Activated CD8-positive, alpha-beta T cell treated with anti-CD3 and anti-CD28 coated beads for 36 hours (primary cell): ENCODE measurements at places on chromosomes 11 and 22. TPM values are rescaled to one million over a fixed set of nuclear protein-coding genes. Genes with fewer than 3 reads are reported as not detected.

The AIFM3 gene
- 0.25 TPM for total RNA-seq

- DNase-seq, result no peak
- H3K4me1 ChIP-seq, result peaks cover 11% of the 10 kb centered on the region
- H3K4me3 ChIP-seq, result no peak overlapping the region
- H3K36me3 ChIP-seq, result no peaks in the 10 kb centered on the region
- no peaks in the 10 kb centered on the region for H3K27me3 ChIP-seq
Measured at GRCh38 chr11:72755713-72756285, 3.6 kb upstream of the ARAP1 start.

GRCh38 chr11:132977746-132978145 lies 554.6 kb downstream of the OPCML start:
- no peaks in the 10 kb centered on the region for H3K4me1 ChIP-seq
- peaks cover 10% of the 10 kb centered on the region for H3K27me3 ChIP-seq
- no peak overlapping the region for H3K27ac ChIP-seq
- H3K36me3 ChIP-seq, result no peaks in the 10 kb centered on the region

- H3K27me3 ChIP-seq, result peaks cover 2% of the 10 kb centered on the region
- peaks cover 3% of the 10 kb centered on the region for H3K36me3 ChIP-seq
- H3K27ac ChIP-seq, result no peak overlapping the region
- no peak for DNase-seq
- peaks cover 10% of the 10 kb centered on the region for H3K4me1 ChIP-seq
Measured at GRCh38 chr11:7498193-7498592, 12.9 kb downstream of the OLFML1 start.

GRCh38 chr11:43601511-43601910 lies 79.0 kb upstream of the HSD17B12 start:
- peaks cover 28% of the 10 kb centered on the region for H3K27me3 ChIP-seq
- H3K36me3 ChIP-seq, result no peaks in the 10 kb centered on the region
- no peak overlapping the region for H3K27ac ChIP-seq

DNA sequence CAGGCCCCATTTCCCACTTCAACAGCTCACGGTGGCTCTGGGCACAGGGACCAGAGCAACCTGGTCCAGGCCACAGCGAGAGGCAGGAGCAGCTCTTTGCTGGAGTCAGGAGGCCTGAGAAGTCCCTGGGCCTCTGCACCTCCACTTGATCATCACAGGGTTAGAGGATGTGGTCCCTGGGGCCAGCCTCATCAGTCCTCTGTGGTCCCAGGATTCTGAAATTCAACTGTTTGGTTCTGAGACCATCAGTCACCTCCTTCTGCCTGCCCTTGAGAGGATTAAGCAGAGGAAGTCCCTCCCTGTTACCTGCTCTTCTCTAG lies 24.9 kb upstream of the CBX7 start:
- DNase-seq, result peak; percentile 32
- no peak overlapping the region for H3K4me3 ChIP-seq
- H3K4me1 ChIP-seq, result peaks cover 38% of the 10 kb centered on the region
- no peak overlapping the region for H3K27ac ChIP-seq
- H3K27me3 ChIP-seq, result no peaks in the 10 kb centered on the region
- no peaks in the 10 kb centered on the region for H3K36me3 ChIP-seq

DNA sequence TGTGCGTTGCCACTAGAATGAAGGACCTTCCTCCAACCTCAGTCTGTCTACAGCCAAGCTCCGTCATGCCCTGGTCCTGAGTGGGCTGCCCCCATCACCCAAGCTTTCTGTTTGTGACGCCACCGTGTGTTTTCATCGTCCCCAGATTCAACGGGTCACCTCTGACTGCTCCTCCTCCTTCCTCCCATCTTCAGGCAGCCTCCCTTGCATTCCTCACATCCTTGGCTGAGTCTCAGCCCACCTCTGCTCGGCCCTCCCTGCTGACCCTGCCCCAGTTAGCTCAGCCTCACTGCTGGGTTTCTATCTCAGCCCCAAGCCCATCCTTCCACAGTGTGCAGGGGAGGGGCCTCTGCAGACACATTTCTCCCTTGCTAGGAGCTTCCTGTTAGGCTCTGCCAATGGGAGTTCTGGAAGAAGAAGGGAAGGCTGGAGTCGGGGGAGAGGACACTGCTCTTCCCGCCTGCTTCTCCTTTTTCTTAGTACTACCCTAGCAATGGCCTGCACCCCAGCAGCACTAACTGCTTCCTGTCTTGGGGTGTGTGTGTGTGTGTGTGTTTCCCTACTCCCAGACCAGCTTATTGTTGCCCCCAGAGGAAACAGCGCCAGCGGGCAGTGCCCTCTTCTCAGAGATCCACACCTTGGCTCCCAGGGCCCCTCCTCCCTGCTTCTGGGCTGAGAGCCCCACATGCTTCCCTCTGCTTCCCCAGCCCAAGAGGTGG lies 5.2 kb downstream of the IFT27 start:
- no peak overlapping the region for H3K27ac ChIP-seq
- DNase-seq, result no peak
- H3K36me3 ChIP-seq, result peaks cover 4% of the 10 kb centered on the region
- no peaks in the 10 kb centered on the region for H3K27me3 ChIP-seq

DNA sequence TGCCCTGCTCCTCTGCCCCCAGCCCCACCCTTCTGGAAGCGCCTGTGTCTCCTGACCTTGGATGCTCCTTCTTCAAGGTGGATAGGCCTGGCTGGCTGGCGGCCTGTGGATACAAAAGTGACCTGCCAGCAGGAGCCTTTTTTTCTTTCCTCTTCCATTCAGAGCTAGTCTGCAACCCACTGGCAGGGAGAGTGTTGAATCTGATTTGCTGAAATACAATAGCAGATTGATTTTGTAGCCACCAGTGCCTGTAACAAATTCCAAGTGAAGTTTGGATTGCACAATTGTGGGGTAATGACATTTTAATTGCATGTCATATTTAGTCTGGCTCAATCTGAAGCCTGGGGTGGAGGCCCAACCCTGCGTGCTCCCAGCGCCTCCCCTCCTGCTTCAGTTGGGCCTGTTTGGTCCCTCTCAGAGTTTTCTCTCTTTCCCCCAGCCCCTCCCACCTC lies 97.2 kb downstream of the GRIK4 start:
- H3K4me3 ChIP-seq, result no peak overlapping the region
- no peaks in the 10 kb centered on the region for H3K36me3 ChIP-seq
- peaks cover 8% of the 10 kb centered on the region for H3K4me1 ChIP-seq
- peaks cover 21% of the 10 kb centered on the region for H3K27me3 ChIP-seq
- DNase-seq, result no peak
- H3K27ac ChIP-seq, result no peak overlapping the region

- peaks cover 78% of the 10 kb centered on the region for H3K4me1 ChIP-seq
- no peak overlapping the region for H3K4me3 ChIP-seq
- peaks cover 2% of the 10 kb centered on the region for H3K36me3 ChIP-seq
- no peak for DNase-seq
Measured at GRCh38 chr11:128546916-128547315, 40.4 kb downstream of the ETS1 start.

DNA sequence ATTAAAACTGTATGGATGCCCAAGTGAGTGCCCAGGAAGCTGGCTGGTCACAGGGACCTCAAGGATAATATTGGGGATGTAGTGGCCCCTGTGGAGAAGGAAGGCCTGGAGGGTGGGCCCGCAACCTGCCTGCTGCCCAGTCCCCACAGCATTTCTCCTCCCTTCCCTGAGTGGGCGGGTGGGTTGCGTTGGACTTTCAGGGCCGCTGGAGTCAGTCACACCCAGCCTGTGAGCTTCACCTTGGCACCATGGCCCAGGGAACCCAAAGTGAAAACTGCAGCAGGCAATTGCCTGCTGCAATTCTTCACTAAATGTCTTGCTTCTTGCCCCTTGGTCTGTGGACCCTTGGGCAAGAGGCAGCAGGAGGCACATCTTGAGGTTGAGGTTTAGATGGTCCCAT lies 4.7 kb downstream of the GNAZ start:
- no peak overlapping the region for H3K27ac ChIP-seq
- no peak overlapping the region for H3K4me3 ChIP-seq
- DNase-seq, result no peak
- peaks cover 3% of the 10 kb centered on the region for H3K4me1 ChIP-seq
- H3K36me3 ChIP-seq, result no peaks in the 10 kb centered on the region

GRCh38 chr22:20569059-20570058 lies 61.9 kb downstream of the MED15 start:
- H3K4me1 ChIP-seq, result peaks cover 72% of the 10 kb centered on the region
- no peak overlapping the region for H3K4me3 ChIP-seq
- peak; percentile 89 for DNase-seq
- peaks cover 82% of the 10 kb centered on the region for H3K36me3 ChIP-seq
- H3K27ac ChIP-seq, result peak overlapping the region; percentile 39
- H3K27me3 ChIP-seq, result no peaks in the 10 kb centered on the region

GRCh38 chr11:1734641-1735081 lies 15.7 kb downstream of the IFITM10 start:
- no peak for DNase-seq
- peaks cover 5% of the 10 kb centered on the region for H3K36me3 ChIP-seq
- peaks cover 25% of the 10 kb centered on the region for H3K4me1 ChIP-seq
- H3K27me3 ChIP-seq, result peaks cover 10% of the 10 kb centered on the region

The DEUP1 gene
- total RNA-seq, result not detected

GRCh38 chr22:37525073-37525745 lies 6.0 kb upstream of the CARD10 start:
- no peak overlapping the region for H3K27ac ChIP-seq
- peak; percentile 32 for DNase-seq
- peaks cover 25% of the 10 kb centered on the region for H3K27me3 ChIP-seq
- no peak overlapping the region for H3K4me3 ChIP-seq
- no peaks in the 10 kb centered on the region for H3K36me3 ChIP-seq

The YAP1 gene
- not detected for total RNA-seq

- H3K27me3 ChIP-seq, result peaks cover 8% of the 10 kb centered on the region
- peaks cover 10% of the 10 kb centered on the region for H3K4me1 ChIP-seq
- no peak for DNase-seq
- no peaks in the 10 kb centered on the region for H3K36me3 ChIP-seq
Measured at GRCh38 chr11:110077346-110077745, 15.8 kb upstream of the ZC3H12C start.

DNA sequence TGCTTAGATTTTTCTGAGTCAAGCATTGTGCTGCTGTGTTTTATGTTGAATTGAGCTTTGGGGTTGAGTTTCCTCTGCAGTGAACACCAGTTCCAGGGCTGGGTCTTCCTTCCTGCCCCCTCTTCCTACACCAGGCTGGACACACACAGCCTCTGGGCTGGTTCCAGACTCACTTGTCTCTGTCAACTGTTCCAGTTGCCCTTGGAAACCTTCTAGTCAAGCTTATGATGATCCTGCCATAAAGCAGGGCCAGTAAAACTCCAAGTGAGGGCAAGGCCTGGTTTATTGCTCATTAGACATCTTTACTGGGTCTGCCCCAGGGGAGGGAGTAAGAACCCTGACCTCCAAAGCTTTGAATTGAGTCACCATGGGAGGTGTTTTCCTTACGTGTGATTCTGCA lies 61.1 kb downstream of the KIAA1671 start:
- DNase-seq, result no peak
- no peaks in the 10 kb centered on the region for H3K4me1 ChIP-seq
- H3K4me3 ChIP-seq, result no peak overlapping the region
- H3K27me3 ChIP-seq, result no peaks in the 10 kb centered on the region
- H3K27ac ChIP-seq, result no peak overlapping the region
- no peaks in the 10 kb centered on the region for H3K36me3 ChIP-seq

The RFPL2 gene
- not detected for total RNA-seq

The GDPD4 gene
- not detected for total RNA-seq

DNA sequence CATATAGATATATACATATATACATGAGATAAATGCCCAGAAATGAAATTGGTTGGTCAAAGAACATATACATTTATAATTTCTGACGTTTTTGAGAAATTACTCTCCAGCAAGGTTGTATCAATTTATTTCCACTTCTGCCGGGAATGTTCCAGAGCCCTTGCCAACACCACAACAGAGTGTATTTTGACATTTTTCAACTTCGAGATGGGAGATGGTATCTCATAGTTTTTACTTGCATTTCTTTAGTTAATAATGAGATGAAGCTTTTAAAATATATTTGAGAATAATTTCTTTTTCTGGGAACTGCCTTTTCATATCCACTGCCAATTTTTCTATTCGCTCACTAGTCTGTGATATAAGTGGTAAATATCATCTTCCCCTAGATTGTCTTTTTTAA lies 19.3 kb upstream of the CLMP start:
- H3K27ac ChIP-seq, result no peak overlapping the region
- no peaks in the 10 kb centered on the region for H3K4me1 ChIP-seq
- H3K27me3 ChIP-seq, result peaks cover 8% of the 10 kb centered on the region
- H3K36me3 ChIP-seq, result no peaks in the 10 kb centered on the region
- H3K4me3 ChIP-seq, result no peak overlapping the region
- no peak for DNase-seq

DNA sequence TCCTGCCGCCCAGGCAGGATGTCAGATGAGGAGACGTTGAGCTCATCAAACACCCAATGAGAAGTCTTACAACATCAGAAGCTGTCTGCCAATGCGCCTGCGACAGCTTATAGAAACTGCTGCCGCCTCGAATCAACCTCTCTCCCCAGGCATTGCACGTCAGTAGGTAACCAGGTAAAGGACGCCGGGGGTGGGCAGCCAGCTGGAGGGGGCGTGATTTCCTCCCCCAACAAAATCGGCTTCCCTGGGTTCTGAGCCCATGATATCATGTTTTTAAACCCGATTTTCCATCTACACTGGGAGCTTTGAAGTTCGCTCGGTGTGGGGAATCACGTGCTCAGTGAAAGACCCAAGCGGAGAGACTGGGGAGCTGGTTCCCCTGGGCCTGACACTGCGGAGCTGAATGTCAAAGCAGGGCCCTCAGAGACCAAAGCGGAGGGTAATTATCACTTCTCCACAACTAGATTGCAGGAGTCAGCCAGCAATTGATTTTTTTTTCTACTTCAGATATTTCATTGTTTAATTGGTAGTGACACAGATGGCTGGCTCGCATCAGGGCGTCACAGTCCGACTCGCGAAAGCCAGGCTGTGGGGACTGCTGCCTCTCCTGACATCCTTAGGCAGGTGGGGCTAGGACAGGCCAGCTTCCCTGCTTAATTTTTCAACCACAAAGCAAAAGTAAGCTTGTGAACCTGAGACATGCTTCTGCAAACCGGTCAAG lies 15.4 kb downstream of the FAM83F start:
- H3K4me1 ChIP-seq, result peaks cover 20% of the 10 kb centered on the region
- H3K27me3 ChIP-seq, result peaks cover 4% of the 10 kb centered on the region
- H3K27ac ChIP-seq, result peak overlapping the region; percentile 85
- H3K4me3 ChIP-seq, result peak overlapping the region; percentile 39
- DNase-seq, result peak; percentile 72

DNA sequence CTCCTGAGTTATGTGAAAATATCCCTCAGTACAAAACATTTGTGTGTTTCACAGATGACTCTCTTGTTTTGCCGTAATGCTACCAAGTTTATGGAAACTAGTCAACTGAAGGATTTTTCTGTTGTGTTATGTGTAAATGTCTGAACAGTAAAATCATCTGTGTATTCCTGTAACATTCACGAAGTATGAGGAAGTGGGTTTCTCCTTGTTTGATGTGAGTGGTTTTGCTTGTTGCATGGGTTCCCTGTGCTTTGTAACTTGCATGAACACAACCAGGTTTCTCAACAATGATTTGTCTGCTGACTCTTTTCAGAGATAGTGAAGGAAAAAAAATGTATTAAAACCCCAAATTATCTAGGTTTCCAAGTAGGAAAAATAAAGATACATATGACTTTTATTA lies 138.1 kb downstream of the PGR start:
- H3K27ac ChIP-seq, result no peak overlapping the region
- no peak overlapping the region for H3K4me3 ChIP-seq
- no peaks in the 10 kb centered on the region for H3K36me3 ChIP-seq
- no peak for DNase-seq
- H3K27me3 ChIP-seq, result no peaks in the 10 kb centered on the region
- H3K4me1 ChIP-seq, result no peaks in the 10 kb centered on the region
